Stimulated activated CD8-positive, alpha-beta memory T cell treated with anti-CD3 and anti-CD28 coated beads, Interleukin-7, amount 100 ng/mL, for 24 hours (primary cell): ENCODE measurements at places on chromosomes 3 and 15.

DNA sequence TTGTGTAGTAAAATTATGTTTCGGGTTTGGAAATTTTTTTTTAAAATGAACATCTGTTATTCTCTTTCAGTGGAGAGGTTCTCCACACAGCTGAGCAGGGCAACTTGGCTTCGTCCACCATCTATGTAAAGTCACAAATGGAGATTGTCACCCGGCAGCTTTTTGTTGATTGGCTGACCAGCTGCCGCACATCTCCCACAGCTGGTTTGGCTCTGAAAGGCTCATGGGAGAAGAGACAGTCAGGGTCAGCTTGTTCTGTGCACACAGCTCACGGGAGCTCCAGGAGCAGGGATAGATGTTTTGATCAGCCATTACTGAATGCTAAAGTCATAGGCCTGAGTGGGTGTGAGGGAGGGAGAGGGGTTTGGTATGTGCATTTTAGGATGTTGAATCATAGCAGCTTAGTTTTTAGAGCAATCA lies 12.9 kb upstream of the CCDC80 start:
- DNase-seq: no peak

GRCh38 chr3:16320711-16321110 lies 55.7 kb downstream of the OXNAD1 start:
- DNase-seq: no peak

DNA sequence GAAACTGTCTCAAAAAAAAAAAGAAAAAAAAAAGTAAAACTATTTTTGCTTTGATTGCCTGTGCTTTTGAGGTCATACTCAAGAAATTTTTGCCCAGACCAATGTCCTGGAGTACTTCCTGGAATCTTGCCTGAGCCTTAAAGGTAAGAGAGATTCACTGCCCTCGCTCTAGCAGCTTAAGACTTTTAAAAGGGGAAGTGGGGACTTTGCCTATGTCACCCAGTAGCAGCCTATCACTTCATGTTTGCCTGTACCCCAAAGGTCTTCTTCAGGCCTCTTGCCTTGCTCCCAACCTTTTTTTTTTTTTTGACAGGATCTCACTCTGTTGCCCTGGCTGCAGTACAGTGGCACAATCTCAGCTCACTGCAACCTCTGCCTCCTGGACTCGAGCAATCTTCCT lies 18.9 kb upstream of the GOLGB1 start:
- no peak for DNase-seq

- DNase-seq: no peak
Measured at GRCh38 chr3:157443905-157444796, 7.5 kb downstream of the PTX3 start.

GRCh38 chr3:67653425-67654098 lies 850 bp downstream of the SUCLG2 start:
- DNase-seq: no peak

- DNase-seq: no peak
Measured at GRCh38 chr15:99076109-99076508, 28.8 kb upstream of the SYNM start.

- no peak for DNase-seq
Measured at GRCh38 chr3:171164067-171164465, 137.5 kb upstream of the SLC2A2 start.

DNA sequence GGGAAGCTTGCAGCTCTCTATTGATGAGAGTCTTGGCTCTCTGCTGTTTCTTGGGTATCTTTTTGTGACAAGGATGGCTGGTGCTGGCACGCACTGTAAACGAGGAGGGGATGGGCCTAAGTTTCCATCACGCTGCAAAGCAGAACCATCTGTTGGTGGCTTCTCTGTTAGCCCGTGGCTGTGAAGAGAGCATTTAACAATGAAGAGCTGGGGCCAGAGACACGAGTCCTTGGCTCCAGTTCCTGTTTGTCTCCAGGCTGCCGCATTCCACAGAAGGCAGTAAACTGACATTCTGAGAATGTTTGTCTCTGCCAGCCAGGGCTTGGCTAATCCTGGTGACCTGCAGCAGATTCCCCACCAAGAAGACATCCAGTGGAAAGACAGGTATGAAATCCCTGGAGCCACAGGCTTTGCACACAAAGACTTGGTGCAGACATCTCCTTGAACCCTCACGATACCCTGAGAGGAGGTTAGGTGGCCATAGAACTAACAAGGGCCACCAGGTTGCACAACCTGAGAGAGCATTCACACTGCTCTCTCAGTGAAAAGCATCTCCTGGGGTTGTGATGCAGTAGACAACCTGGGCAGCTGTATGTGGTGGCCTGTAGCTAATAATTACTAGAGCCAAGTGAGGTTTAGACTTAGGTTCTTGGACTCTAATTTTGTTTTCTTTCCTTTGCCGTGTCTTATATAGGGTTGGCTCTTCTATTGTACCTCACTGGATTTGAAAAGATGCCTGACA lies 130.9 kb downstream of the ASB7 start:
- DNase-seq: no peak

DNA sequence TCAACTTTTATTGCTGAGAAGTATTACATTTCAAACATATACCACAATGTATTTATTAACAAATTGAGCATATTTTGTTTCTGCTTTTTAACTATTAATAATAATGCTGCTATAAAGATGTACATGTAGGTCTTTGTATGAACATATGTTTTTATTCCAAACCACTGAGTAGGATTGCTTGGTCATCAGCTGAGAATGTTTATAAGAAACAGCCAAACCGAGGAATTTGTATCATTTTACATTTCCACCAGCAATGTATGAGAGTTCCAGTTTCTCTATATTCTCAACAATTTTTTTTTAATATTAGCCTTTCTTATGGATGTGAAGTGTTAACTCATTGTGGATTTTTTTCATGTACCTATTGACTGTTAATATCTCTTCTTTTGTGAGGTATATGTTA lies 119.5 kb upstream of the MDFIC2 start:
- DNase-seq: no peak

- no peak for DNase-seq
Measured at GRCh38 chr15:28978011-28978378, 92.2 kb downstream of the APBA2 start.

DNA sequence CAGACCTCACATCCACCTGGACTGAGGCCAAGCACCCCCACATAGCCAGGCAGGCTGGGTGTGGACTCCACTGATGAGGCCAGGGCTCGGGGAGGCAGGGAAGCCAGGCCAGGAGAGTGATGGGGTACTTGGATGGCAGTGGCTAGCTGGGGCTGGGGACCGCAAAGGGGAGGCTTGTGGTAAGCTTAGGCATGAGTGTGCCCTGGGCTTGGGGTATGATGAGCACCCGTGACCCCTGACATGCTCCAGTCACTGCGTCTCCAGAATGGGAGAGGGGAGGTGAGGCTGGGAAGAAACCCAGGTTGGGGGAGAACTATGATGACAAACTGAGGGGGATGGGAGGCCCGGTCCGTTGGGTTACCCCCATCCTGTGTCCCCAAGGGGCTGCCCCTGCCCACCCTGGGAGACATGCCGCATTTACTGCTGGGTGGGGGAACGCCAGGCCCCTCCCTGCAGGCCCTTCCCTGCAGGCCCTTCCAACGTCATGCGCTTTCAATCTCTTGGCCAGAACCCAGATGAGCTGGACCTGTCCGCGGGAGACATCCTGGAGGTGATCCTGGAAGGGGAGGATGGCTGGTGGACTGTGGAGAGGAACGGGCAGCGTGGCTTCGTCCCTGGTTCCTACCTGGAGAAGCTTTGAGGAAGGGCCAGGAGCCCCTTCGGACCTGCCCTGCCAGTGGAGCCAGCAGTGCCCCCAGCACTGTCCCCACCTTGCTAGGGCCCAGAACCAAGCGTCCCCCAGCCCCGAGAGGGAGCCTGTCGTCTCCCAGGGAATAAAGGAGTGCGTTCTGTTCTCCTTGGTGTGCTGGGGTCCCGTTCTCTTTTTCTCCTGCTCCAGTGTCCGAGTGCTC lies 34.1 kb downstream of the TSPAN3 start:
- DNase-seq: no peak

- no peak for DNase-seq
Measured at GRCh38 chr3:83802801-83803200, 1156.0 kb upstream of the CADM2 start.

- no peak for DNase-seq
Measured at GRCh38 chr3:183959214-183959613, 58.5 kb downstream of the ABCC5 start.

DNA sequence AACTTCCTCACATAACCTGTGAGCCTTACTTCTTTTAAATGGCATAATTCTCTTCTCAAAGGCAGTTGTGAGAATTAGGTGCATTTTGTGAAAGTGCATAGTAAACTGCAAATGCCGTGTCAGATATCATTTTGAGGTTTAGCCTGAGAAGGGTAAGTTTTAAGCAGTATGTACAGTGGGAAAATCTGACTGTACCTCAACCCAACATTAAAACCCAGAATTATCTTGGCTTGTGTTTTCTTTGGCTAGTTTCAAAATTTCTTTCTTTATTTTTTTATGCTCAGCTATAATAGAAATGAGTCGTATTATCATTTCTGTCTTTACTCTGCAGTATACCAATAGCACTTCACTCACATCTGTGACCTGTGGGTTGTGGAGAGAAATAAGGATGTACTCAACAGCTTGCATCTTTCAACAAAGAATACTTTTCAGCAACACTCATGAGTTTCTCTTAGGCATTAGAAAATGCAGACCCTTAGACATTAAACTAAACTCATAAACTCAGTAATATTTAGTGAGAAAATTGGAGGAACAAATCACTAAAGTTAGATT lies 65.7 kb downstream of the RASA2 start:
- no peak for DNase-seq

- DNase-seq: no peak
Measured at GRCh38 chr15:39641191-39641889, 60.5 kb downstream of the THBS1 start.

GRCh38 chr3:50238549-50239026 lies 2.6 kb downstream of the GNAI2 start:
- DNase-seq: no peak

DNA sequence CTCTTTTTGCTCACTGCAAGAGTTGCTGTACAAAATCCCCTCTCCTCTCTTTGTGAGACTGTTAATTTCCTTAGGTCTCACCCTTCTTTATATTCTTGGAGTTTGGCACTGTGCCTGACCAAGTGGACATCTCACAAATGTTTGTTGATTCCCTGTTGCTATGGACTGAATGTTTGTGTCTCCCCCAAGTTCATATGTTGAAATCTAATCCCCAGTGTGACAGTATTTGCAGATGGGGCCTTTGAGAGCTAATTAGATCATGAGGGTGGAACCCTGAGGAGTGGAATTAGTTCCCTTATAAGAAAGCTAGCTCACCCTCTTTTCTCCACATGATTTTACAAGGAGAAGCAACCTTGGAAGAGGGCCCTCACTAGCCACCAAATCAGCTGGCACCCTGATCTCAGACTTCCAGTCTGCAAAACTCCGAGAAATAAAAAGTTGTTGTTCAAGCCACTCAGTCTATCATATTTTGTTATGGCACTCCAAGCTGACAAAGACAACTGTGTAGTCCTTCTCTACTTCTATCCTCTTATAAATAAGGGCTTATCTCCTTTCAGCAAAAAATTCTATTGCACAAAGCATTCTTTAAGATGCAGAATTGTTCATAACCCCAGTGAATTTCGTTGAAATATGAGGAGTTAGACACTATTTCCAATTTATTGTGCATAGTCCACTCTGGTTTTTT lies 65.5 kb upstream of the NPHP3 start:
- DNase-seq: no peak

- DNase-seq: no peak
Measured at GRCh38 chr3:146653978-146654377, 48.8 kb upstream of the PLSCR5 start.

DNA sequence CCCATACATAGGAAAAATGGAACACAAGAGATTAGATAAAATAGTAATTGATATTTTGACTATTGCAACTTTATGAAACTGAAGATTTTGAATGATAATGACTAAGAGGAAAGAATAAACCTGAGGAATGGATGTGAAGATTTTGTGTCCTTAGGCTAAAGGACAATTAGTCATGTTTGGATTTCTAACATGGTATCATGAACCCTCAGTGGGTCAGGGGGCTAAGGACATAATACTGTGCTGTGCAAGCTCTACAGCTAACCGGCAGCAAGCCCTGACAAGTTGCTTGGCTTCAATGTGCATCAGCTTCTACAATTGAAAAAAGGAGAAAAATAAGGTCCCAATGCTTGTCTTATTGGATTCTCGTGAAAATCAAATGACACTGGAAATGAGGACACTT lies 491.0 kb downstream of the MECOM start:
- DNase-seq: no peak

GRCh38 chr15:63891079-63891767 lies 57.5 kb upstream of the HERC1 start:
- DNase-seq: peak; percentile 64

DNA sequence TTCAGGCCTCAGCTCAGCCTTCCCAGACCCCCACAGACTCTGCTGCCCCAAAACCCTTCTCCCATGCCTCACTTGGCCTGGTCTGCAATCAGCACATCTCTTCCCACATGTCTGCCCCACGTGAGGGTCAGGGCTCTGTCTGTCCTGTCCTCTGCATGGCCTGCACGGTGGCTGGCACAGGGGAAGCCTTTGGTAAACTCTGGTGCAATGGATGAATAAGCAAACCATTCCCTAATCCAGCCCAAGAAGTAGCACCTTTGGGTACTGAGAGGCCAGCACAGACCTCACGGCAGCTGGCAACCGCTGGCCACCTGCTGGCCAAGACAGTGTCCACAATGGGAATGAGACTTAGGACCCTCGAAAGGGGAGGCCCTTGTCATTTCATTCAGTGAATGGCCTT lies 27.7 kb downstream of the ABTB1 start:
- DNase-seq: no peak

- DNase-seq: no peak
Measured at GRCh38 chr3:45113625-45114050, 32.5 kb downstream of the CDCP1 start.

- DNase-seq: no peak
Measured at GRCh38 chr3:7392206-7392605, 531.3 kb downstream of the GRM7 start.

- no peak for DNase-seq
Measured at GRCh38 chr3:129050556-129051295, 9.9 kb upstream of the GP9 start.

DNA sequence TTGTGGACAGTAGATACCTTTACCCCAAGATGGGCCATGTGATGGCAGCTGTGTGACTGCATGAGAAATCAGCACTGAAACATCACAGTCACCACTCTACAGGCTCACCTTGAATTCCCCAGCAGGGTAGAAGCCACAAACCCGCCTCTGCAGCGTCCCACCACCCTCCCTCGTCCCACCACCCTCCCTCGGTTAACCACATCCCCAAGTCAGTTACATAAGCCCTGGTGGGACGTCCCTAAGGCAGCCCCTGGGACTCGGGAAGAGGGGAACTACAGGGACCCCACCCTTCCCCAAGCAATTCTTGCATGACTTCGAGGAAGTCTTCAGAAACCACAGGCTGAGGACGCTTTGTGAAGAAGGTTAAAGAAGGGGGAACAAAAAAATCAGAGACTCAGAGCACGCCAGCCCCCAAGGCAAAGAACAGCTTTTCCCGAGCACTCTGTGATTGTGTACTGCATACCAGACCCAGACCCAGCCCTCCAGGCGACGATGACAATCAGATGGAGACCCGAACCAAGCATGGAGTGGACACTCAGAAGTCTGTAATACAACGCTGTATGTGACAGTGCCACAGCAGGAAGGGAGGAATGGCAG lies 60.5 kb downstream of the SH3BP5 start:
- peak; percentile 51 for DNase-seq

GRCh38 chr15:63855735-63856134 lies 22.0 kb upstream of the HERC1 start:
- no peak for DNase-seq
